ENCODE measurements at places on chromosomes 11 and 22.

DNA sequence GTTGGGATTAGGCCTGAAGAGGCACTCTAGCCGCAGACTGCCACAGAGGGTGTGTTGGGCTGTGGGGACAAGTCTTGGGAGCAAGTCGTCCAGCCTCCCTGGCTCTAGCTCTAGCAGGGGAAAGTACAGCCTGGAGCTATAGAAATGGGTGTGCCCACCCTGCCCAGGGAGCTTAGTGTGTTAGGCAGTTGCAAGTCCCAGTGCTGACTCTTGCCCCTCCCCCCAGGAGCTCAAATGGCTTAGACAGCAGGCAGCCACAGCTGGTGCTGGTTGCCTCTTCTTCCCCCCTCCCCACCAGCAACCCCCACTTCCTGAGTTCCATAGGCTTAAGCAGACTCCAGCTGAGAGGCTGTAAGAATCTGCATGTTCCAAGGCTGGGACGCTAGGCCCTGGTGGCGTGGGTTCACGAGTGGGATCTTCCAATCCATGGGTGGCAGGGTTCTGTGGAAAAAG, 61.2 kb downstream of the GUCY1A2 start:
- no peak for DNase-seq

- DNase-seq = no peak
Measured at GRCh38 chr11:40314327-40314726, 1145.1 kb downstream of the LRRC4C start.

- DNase-seq = no peak
Measured at GRCh38 chr22:37054056-37054395, 2.5 kb downstream of the KCTD17 start.

DNA sequence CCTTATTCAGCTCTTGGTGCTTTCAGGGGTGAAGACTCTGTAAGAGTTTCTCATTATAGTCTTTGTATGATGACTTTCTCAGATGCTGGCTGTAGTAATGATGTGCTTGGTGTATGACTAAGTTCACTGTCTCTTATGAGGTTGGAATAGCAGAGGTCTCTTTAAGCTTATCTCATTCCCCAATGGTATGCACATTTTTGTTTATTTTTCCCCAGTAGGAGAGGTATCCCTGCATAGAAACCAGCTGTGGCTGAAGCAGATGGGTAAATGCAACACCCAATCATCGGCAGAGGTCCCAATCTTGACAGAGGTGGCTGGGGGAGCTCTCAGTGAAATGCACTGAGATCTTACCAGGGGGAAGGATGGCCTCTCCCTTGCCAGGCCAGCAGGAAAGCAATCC, 34.6 kb downstream of the BBOX1 start:
- no peak for DNase-seq

DNA sequence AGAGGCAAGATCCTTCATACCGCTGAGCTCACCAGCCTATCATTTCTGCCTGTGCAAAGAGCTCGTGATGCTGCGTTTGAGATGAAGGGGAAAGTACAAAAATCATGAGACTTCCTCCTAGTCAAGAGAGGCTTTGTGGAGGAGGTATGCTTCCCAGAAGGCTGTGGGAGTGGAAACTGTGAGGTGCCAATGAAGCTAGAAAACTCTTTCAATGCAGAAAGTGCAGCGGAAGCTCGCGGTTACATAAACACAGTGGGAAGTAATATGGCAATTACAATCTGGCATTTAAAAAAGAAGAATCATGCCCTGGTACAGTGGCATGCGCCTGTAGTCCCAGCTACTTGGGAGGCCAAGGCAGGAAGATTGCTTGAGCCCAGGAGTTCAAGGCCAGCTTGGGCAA, 134.8 kb downstream of the EHF start:
- DNase-seq = no peak

DNA sequence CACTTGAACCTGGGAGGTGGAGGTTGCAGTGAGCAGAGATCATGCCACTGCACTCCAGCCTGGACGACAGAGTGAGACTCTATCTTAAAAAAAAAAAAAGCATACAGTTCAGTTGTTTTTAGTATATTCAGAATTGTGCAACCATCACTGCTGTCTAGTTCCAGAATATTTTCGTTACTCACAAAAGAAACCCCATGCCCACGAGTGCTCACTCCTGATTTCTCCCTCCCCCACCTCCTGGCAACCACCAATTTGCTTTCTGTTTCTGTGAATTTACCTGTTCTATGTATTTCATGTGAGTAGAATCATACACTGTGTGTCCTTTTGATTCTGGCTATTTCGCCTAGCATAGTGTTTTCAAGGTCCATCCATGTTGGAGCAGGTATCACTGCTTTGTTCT, 24.8 kb downstream of the PTPRJ start:
- peak; percentile 57 for DNase-seq

DNA sequence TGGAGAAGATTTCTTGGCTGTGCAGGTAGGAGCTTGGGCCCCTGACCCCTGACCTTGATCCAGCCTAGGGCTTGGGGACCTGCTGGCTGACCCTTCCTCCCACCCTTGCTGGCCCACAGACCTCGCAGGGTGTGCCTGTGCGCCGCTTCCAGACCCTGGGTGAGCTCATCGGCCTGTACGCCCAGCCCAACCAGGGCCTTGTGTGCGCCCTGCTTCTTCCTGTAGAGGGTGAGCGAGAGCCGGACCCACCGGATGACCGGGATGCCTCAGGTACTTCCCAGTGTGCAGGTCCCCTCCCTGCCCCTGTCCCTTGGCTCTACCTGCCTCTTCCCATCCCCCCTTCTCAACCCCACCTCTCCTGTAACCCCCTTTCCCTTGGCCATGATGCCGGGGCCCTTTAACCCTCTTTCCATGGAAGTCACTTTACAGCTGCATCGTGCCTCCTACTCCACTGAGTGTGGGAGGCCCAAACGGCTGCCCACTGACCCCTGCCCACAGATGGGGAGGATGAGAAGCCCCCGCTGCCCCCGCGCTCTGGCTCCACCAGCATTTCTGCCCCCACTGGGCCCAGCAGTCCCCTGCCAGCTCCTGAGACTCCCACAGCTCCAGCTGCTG, 3.8 kb downstream of the INPPL1 start:
- DNase-seq = no peak

DNA sequence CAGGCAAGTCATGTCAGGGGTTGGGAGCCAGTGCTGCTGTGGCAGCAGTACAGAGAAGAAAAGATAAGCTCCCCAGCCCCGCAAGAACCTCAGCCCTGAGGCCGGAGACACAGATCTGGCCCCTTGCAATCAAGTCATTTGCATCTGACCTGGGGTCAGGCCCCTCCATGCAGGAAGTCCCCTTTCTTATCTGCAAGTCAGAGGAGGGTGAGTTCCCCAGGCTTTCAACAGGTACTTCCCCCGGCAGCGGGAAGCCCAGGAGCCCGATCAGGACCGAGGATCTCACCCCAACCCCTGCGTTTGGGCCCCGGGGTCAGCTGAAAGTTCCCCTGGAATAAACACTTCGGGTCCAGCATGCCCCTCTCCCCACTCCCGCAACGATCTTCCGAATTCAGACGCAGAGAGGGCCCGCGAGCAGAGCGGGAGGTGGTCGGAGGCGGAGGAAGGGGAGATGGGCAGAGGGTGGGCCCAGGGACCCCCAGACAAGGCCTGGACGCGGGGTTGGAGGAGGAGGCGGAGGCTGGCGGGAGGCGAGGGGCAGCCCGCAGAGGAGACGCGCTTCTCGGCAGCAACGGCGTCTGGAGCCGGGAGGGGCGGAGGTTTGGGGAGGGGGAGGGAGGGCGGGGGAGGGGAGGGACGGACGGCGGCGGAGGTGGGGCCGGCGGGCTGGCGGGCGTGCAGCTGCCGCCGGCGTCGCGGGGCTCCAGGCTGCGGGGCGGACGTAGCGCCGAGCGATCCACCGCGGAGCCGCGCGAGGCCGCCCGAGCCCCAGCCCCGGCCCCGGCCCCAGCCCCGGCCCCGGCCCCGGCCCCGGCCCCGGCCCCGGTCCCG, at the start of gene TSPAN18:
Gene TSPAN18, plus strand, starts transcription at position 680 of the 831 bp plus-strand sequence. CDS start 179,455 bp downstream, outside the sequence.
- peak; percentile 32 for DNase-seq

DNA sequence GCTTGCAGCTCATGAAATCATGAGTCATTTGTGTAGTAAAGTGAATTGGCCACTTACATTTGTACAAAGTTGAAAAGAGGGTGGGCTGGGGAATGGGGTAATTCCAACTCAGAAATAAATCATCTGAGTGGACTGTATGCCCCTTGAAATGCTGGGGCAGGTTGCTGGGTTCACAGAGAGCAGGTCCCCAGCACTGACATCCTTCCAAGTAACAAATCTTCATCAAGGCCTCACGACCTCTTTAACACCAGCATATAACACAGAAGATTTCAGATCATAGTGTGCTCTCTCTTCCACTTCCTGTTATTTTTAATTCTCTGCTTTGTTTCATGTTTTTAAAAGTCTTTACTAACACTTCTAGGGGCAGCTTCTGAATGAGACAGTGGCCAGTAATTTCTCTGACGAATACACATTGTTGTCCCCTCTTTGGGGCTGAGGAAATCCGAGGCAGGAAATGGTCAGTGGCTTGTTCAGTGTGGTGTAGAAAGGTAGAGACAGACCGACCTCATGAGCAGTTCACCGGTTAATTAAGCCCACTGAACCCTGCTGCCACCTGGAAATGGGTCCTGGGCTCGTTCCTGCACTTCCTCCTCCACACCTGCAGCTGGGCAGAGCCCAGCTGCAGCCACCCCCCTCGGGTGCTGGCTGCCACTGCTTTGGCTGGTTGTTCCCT, 127.7 kb downstream of the MAML2 start:
- no peak for DNase-seq

DNA sequence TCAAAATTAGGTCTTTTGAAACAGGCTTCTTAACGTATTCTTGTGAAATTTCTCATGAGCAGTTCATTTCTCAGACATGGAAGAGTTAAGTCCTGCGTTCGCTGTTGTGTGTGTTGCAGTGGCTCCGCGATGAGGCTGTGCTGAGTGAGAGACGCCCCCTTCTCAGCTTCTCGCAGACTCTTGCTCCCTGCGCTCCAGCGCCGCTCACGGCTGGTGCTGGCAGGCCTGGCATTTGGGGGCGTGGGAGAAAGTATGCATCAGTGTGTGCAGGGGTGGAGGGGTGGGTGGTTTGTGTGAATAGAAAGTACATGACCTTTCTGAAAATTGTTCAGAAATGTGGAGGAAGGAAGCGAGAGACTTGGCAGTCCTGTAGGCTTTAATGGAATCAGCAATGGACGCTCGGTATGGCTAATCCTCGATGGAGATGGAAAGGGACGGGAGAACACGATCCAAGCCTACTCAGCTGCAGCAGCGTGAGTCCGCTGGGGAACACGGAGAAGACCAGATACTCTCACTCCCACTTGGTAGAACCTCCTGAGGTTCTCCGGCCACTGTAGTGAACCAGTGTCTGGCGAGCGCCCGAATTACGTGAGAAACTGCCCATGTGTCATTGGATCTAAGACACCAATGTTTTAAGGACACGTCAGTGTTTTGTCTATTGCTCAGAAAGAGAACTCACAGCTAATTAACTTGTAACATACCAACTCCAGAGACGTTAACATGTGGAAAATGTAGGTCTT, 5.9 kb downstream of the TAB1 start:
- DNase-seq = no peak

DNA sequence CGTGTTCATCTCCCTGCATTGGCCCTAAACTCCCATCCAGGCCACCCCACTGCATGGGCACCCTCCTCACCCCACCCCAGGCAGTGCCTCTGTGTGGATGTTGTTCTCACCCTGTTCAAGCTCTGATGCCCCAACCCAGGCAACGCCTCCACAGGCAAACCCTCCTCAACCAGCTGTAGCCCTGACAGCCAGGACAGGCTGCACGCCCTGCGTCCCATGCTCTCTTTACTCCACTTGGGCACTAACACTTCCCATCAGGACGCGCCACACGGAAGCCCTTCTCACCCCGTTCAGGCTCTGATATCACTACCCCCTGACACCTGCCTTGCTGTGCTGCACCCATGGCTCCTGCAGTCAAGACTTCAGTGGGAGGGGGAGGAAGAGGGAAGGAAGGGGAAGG, 47.9 kb downstream of the KCNJ1 start:
- no peak for DNase-seq

DNA sequence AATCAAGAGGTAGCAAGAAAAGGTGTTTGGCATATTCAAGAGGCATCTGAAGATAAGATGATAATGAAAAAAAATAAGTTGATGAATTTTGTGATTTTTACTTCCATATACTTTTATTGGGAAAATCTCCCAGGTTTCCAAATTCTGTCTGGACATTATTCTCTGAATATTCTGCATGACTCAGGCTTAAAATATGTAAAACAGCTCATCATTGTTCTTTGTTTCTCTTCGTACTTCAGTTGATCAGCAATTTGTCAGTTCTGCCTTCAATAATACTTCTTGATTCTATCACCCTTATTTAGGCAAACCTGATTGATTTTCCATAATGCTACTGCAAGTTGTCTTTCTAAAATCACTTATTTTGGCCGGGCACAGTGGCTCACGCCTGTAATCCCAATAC, 30.2 kb downstream of the GTF2H1 start:
- DNase-seq = no peak

DNA sequence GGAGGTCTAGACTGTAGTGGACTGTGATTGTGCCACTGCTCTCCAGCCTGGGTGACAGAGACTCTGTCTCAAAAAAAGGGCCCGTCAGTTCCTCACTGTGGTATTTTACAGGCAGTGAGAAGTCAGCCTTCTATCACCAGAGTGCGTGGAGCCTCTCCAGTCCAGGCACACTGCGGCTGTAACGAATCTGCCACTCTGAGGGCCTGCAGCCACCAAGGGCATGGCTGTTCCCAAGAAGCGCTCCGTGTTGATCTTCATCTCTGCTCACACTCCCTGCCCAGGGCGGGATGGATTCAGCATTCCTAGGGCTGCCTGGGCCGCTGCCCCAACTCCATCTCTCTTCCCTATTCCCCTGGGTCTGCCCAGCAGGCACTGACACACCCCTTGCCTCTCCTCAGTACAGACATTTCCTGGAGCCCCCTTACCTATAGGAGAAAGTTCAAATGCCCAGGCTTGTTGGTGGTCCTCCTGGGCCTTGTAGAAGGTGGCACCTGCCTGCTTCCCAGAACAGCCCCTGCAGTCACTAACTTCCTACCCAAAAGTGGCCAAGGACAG, 148.4 kb downstream of the CACNA1I start:
- DNase-seq = no peak

DNA sequence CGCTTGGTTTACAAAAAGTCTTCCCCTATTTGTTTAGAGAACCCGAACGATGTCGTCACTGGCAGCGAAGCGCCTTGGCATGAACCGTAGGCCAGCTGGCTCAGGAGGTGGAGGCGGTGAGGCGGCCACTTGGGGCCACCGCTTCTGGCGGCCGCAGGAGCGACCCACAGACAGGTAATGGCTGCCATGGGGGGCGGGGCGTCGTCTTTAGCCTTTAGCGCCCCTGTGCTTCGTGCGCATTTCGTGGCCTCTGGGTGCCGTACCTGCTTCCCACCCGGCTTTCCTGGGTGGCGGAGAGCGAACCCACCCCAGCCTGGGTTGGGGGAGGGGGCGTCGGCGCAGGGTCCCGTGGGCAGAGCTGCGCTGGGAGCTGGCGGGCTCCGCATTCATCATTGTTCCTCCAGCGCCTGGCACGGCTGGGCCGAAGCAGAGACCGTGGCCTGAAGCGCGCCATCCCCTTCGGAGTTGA, 469 bp upstream of the OSBP2 start:
- peak; percentile 59 for DNase-seq

GRCh38 chr11:113553235-113553634, 78.0 kb upstream of the DRD2 start:
- DNase-seq = no peak

All from stimulated activated naive CD8-positive, alpha-beta T cell treated with anti-CD3 and anti-CD28 coated beads, Interleukin-15, amount 100 ng/mL, for 72 hours (primary cell).